ENCODE measurements at places on chromosomes 2 and 18.

- DNase-seq: no peak
Measured at GRCh38 chr2:116491292-116491691, 1323.2 kb upstream of the DDX18 start.

DNA sequence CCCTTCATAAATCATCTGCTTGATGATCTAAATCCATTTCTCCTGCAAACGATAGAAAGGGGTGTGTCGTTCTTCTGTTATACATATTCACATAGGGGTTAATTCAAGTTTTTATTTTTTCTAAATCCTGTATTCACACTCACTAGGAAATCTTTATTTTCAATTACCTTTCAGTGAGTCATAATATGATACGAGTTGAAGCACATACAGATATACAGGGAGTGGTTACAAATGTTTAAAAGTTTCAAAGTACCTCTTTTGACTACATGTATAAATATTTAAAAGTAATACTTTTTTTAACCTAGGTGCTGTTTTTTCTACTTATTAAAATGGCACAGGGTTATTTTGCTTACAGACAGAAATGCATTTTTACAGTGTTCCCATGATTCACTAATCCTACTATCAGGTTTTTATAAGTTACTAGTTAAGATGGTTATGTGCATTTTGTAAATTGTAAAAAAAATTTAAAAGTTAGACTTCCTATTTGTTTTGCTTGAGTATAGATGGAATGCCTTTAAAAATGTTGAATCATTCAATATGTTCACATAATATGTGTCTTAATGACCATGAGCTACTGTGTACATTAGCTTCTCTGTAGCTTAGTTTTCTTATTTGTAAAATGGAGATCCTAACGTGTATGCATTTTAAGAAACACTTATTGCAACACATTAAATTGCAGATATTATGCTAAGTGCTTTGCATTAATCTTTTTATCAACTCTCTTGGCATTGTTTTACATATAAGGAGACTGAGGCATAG, 1378.1 kb downstream of the DSC3 start:
- no peak for DNase-seq

DNA sequence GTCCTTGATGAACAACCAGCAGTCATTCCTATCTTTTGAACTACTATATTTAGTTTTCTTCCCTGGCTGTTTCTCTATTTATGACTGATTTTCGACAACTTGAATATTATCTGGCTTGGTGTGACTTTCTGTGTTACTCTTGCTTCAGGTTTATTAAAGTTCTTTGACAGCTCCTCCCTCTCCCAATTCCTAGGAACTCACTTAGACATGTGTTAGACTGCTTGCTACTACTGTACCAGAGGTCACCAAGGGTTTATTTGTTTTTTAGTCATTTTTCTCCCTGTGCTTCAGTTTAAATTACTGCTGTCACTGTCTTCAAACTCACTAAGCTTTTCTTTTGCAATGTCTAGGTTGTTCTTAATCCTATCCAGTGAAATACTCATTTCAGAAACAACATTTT, 90.5 kb downstream of the TMEM131 start:
- DNase-seq: no peak

GRCh38 chr18:22539051-22539765, 121.5 kb upstream of the CTAGE1 start:
- DNase-seq: no peak

DNA sequence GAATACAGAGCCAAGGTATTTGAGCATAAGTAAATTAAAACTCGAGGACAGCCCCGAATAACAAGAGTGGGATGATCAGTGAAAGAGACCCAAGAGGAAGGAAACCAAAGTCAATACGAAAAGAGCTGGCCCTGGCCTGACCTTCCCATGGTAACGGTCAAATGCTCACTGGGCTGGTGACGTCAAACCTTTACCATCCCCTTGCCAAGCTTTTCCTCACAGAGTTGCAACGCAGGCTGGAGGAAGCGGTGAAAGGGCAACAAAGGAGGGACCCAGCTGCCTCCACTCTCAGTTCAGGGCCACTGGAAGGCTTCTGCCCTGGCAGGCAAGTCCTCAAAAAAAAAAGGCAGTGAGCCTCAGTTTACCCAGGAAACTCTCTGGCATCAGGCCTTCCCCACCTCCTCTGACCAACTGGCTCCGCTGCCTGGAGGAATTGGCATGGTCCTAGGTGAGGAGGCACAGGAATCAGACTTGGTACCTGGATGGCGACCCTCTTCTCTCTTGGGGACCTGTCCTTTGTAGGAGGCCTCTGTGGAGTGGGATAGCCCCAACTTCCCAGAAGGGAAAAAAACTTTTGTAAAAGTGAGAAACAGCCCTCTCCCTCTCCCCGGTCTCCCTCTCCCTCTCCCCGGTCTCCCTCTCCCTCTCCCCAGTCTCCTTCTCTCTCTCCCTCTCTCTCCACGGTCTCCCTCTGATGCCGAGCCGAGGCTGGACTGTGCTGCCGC, 212.4 kb downstream of the ANAPC1 start:
- no peak for DNase-seq

- DNase-seq: no peak
Measured at GRCh38 chr18:11752116-11752911, 63.2 kb downstream of the GNAL start.

DNA sequence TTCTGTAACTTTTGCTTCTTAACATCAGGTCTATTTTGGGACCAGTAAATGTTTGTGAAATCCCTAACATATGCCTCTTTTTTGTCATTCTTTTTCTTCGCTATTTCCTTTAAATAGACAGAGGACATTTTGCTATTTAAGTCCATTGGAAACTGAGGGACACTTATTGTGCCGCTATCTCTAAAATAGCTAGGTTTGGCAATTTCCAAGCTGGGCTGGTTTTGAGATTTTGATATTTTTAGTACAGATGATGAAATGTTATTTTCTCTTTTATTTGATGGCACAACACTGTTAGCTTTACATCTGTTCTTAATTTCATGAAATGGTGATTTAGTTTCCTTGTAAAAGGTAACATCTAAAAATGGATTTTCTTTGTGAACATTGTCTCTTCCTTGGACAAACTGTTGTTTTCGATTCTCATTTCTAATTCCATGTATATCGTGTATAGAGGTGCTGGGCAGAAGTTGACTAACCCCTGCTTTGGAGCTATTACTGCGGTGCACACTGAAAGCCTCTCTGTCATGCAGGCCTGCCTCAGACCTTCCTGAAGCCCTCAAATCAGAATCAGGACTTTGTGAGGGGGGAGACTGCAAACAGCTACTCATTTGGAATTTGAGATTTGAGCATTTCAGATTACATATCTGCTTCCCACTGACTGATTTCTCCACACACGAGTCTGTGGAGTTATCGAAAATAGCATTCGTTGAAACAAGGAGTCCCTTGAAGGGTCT, 594 bp downstream of the RAD51AP2 start:
- DNase-seq: no peak

GRCh38 chr2:25879133-25879730, 945 bp upstream of the ASXL2 start:
- DNase-seq: no peak

DNA sequence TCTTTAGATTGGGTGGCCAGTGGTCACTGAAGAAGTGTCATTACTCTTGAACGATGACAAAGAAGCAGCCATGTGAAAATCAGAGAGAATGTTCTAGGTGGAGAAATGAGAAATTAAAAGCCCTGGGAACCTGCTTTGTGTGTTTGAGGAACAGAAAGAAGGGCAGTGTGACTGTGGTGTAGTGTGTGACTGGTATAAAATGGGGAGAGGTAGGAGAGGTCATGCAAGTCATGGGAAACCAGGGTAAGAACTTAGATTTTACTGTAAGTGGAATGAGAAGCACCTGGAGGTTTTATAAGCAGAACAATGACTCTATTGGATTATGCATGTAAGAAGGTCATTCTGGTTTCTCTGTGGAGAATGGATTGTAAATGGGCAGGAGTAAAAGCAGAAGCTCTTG, 12.2 kb downstream of the ICOS start:
- DNase-seq: no peak

- DNase-seq: no peak
Measured at GRCh38 chr2:157326698-157327097, 1.1 kb upstream of the ERMN start.

DNA sequence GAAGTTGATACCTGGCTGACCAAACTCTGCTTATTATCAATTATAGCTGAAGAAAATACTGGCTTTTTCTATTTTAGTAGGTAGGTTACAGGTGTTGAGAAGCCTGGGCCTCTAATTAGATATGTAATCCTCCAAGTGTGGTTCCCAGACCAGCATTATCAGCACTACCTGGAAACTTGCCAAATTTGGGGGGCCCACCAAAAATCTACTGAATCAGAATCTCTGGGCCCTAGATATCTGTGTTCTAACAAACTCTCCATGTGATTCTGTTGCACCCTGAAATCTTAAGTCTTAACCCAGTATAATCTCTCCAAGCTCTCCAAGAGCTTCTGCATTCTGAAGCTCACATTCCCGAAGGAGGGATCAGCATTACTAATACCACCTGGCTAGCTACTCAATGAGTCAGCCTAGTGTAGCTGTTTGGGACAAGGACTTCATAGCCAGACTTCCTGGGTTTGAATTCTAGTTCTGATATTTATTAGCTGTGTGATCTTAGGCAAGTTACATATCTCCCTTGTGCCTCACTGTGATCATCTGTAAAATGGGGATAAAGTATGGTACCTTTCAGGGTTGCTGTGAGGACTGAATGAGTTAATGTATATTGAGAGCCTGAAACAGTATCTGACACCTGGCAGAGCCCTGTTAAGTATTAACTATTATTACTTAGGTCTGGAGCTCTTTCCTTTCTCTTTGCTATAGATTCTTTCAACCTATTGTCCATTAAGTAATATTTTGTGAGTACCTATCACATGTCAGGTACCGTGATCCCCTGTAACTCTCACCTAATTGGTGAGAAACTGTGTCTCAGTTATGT, 94.1 kb upstream of the CD302 start:
- DNase-seq: no peak

DNA sequence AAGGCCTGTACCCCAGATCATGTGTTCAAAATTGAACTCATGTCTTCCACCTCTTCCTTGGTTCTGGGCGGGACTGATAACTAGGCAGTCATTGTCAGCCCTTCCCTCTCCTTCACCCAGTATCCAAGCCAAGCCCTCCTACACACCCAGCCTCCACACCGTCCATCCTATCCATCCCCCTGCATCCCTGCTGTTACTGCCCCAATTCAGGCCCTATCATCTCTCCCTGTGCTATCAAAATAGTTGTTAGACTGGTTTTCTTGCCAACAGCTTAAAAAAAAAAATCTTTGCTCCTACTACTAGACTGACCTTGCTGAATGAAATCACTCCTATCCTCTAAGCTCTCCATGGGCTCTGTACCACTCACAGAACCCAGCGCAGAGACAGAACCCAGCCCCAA, 32.8 kb downstream of the TGFA start:
- no peak for DNase-seq

DNA sequence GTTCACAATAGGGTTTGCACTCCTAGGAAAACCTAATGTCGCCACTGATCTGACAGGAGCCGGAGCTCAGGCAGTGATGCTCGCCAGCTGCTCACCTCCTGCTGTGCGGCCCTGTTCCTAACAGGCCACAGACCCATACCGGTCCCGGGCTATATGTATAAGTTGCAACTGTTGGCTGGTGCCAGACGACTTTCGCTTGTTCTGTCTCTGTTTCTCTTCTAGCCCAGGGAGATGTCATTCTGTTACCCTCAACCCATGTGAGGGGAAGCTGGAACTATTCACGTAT, 170.3 kb downstream of the BCL2 start:
- no peak for DNase-seq

DNA sequence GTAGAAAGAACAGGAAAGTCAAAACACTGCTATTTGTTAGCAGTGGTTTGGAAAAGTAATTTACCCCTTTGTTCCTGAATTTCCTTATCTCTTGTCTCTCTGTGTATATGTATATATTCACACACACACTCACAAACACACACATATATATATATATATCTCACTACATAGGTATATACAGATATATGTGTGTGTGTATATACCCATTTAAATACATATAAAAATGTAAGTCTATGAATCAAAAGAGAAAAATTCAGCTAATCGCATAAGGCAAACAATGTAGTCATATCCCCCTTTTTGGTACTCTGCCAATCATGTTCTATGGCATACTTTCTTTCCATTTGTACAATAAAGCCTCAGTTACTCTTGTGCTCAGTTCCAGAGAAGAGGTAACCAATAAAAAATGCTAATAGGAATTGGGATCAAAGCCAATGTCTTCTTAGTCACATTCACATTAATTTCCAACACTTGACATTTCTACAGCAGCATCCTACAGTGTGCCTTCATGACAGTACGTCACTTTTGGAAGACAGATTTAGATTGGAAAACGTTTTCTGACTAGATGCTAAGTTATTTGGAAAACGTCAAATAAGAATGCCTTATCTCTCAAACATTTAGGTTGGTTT, 94.6 kb downstream of the MC4R start:
- no peak for DNase-seq

DNA sequence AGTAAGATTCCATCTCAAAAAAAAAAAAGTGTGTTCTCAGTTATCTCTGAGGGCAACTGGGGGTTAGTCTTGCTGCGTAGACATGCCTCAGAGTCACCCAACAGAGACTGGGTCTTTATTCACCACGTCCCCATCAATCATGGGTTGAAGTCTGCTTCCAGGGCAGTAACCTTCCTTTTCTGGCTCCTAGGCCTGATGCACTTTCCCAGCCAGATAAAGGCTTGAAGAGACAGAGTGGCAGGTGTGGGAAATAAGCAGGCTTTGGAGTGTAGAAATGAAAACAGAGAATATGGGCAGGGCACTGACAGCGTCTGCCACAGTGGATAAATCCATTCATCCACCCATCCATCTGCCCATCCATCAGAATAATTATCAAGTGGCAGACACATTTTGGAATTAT, 134.1 kb upstream of the LGALSL start:
- no peak for DNase-seq

GRCh38 chr18:35474884-35475283, 22.9 kb downstream of the INO80C start:
- no peak for DNase-seq

DNA sequence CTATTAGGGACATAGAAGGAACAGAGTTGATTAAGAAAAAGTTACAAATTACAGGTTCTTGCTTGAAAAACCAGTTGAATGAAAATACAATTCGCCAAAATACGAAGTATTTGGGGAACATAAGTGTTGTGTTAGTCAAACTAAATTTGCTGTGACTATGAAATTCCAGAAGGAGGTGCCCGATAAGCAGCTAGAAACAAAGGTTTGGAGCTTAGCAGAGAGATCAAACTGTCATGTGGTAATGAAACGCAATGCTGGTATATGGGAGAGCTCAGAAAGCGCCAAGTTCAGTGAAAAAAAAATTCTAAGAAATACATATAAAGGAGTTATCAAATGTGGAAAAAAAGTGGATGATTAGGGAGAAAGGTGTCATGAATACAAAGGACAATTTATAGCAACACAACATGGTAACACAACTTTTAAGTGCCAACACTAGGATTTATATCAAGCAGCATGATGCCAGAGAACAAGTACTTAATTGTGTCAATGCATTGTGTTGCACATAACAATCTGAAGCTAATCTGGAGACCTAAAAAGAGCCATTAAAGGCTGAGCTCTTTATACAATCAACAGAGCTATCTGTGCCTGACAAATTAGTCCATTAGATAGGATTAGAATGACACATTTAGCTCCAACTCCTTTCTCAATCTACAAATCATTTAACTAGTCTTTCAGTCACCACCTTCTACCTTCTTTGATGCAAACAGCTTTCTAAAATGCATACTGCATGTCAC, 31.2 kb downstream of the SMAD2 start:
- no peak for DNase-seq

Measured in T-helper 1 cell (primary cell).